ENCODE measurements at places on chromosomes 6 and 20.

GRCh38 chr6:56292505-56293181 lies 45.3 kb upstream of the COL21A1 start:
- DNase-seq = no peak

DNA sequence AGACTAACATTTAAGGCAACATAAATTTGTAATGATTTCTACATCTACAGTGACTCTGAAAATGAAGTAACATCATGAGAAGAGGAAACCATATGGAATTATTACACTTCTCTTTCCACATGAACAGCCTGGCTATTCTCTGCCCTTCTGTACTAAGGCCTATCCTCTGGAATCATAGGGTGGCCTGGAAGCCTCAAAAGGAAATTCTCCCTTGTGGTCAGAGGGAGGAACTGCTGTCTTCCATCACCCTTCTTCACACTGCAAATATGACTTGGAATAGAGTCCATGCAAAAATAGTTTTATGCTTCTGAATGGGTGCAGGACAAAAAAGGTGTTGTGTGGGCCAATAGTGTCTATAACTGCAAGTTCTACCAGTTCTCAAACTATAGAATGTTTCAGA lies 44.6 kb upstream of the SH3BGRL2 start:
- no peak for DNase-seq

DNA sequence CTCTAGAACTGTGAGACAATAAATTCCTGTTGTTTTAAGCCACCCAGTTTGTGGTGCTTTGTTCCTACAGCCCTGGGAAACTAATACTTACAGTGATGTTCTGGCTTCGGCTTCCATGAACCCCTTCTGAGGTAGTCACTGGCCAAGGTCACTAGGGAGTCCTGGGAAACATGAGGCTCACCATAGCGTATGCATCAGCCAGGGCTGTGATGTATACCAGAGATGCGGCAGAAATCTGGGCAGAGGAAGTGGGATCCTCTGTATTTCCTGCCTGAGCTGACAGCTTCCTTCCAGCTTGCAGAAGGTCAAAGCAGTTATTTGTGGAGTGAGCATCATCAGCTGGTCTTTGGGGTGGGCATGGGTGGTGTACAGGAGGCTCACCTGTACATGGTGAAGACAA lies 27.9 kb downstream of the KAT14 start:
- DNase-seq = no peak

- DNase-seq = no peak
Observed at GRCh38 chr20:25129908-25130307, 48.0 kb upstream of the VSX1 start.

- no peak for DNase-seq
Observed at GRCh38 chr6:154039231-154039842, at the start of gene OPRM1. TSS of gene OPRM1 (plus strand) at chr6:154039240. CDS start at chr6:154039545, 305 bp downstream.

DNA sequence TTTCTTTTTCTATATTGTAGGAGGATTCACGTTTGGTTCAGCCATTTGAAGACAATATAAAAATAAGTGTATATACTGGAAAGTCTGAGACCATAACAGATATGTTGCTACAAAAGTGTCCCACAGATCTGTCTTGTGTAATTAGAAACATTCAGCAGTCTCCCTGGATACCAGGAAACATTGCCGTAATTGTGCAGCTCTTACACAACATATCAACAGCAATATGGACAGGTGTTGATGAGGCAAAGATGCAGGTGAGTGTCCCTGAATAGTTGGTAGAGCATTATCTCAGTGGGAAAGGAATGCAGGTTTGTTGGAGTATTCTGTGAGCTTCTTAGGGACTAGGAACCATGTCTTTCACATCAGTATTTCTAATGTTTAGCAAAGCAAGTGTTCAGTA lies 18.3 kb upstream of the ADGRF4 start:
- no peak for DNase-seq

DNA sequence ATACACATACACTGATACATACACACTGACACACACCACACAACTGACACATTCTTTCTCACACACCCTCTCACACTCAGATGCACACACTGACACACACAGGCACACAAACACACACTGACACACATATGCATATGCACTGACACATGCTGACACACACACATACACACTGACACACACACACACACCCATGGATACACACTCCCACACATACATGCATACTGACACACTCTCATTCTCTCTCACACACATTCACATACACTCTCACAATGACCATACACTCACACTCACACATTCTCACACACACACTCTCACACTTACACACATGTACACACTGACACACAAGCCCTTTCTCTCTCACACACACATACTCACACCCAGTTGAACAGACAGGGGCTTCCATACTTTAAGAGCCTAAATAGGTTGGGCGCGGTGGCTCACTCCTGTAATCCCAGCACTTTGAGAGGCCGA lies 236.4 kb downstream of the LRFN2 start:
- no peak for DNase-seq

GRCh38 chr6:11575408-11576033 lies 38.0 kb downstream of the TMEM170B start:
- peak; percentile 6 for DNase-seq

All from activated CD4-positive, CD25-positive, alpha-beta regulatory T cell treated with anti-CD3 and anti-CD28 coated beads, Interleukin-2, amount 50 U/mL, for 16 hours (primary cell).